ENCODE measurements at places on chromosomes 5 and 9.
A peak's percentile ranks its signal among the peaks of the same experiment; 100 is the strongest.

DNA sequence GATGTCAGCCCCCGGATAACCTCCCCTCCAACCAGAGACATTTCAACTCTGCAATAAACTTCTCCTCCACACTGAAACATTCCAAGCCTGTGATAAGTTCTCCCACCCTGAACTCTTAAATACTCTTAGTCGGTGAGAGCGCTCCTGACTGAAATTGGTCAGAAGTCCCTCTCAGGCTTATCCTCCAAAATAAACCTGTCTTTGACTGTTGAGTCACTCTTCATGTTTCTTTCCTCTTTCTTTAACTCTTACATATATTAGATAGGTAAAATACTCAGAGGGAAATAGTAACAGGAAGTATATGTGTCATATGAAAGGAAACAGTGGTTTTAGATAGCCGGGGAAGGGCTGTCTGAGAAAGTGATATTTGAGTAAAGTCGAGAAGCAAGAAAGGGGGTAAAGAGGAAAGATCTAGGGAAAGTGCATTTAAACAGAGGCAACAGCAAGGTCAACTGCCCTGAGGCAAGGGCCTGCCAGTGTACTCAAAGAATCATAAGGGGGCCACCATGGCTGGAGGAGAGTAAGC is 11.0 kb upstream of the FAM81B start:
- DNase-seq, result no peak

GRCh38 chr5:143055596-143056338 is 285.6 kb downstream of the ARHGAP26 start:
- DNase-seq, result no peak

- DNase-seq, result peak; percentile 63
These were observed 1.7 kb upstream of the ZSWIM6 start for GRCh38 chr5:61330341-61330844.

DNA sequence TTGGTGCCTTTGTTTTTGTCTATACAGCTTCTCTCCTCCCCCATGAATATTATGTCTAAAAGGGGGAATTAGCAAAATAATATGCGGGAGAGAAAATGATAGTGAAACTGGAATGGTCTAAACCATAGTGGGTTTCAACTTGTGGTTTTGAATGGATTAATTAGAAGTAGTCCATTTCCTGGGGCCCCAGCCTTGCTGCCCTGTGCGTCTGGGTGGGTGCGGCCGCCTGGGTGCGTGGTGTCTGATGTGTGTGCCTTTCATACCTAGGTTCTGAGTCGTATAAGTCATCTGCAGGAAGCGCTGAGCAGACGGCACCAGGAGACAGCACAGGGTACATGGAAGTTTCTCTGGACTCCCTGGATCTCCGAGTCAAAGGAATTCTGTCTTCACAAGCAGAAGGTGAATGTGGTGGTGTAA is 120.0 kb upstream of the CACNA1B start:
- DNase-seq, result no peak

DNA sequence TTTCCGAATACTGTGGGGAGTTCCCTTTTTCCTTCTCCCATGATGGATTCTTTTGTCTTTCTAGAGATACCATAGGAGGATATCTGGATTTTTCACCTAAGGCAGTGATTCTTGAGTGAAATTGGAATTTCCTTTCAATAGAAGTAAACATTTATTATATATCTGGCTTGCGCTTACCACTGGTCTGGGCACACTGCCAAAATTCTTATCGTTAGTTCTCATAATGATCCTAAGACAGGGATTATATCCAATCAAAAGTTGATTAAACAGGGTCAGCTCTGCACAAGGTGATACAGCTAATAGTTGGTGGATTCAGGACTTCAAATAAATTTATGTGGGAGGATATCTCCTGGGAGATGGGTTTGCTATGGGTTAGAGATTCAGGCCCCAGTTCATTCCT is 9.6 kb downstream of the TLE4 start:
- no peak for DNase-seq

DNA sequence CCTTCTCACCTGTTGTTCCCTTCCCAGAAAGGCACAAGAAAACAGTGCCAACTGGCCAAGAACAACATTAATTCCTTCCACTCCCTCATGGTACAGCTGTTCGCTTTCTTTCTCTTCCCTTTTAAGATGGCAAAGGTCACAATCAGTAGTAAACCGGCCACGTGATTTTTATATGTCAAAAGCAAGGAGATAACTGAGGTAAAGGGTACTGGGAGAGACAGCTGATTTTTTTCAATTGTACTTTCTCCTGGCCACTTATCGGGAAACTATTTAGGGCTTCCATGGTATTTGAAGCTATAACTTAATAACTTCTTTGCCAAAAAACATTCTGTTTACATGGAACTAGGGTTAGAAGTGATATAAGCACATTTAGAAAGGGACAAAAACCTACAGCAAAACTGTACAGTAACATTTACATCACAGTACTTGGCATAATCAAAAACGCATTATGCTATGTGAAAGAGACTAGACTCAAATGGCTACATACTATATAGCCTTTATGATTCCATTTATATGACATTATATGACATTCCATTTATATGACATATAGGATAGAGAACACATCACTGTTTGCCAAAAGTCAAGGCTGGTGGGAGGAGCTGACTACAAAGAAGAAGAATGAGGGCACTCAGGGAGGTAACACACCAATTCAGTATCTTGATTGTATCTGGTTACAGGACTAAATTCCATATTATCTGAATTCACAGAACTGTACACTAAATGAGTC is 24.8 kb downstream of the PLPP1 start:
- DNase-seq, result no peak

Data from muscle of arm (tissue), 14 donors.